ENCODE measurements at places on chromosomes 3 and 15.

- DNase-seq: no peak
Measured at GRCh38 chr15:31111091-31111647, 9.6 kb upstream of the TRPM1 start.

- no peak for DNase-seq
Measured at GRCh38 chr3:66390013-66390412, 110.8 kb downstream of the LRIG1 start.

DNA sequence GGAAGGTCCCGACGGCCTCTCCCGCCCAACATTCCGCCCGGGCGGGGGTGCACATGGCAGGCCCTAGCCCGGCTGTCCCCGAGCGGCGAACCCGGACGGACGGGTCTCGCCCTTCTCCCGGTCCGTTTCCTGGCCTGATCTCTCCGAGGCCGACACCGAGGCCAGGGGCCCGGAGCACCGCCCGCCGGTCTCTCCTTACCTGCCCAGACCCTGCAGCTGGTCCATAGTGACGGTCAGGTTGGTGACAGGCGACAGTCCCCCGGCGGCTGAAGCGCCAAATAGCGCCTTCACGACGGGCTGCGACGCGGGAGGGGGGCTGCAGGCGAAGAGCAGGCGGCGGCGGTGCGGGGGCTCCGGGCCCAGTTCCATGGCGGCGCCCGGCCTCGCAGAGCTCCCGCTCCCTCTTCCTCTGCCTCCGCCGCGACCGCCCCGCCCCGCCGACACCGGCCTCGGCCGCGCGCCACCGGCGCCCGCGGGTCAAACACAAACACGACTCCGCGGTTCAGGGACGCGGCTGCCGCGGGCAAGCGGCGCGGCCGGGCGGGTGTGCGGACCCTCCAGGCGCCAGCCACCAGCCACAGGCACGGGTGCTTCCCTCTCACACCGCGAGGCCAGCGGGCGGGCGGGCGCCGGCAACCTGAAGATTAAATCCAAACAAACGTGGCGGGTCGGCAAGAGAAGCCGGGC is 495 bp downstream of the CDC25A start:
- DNase-seq: no peak

- no peak for DNase-seq
Measured at GRCh38 chr3:63538919-63539318, 113.6 kb upstream of the SNTN start.

- DNase-seq: no peak
Measured at GRCh38 chr3:138976047-138976446, 29.0 kb downstream of the FOXL2NB start.

Measured in head of caudate nucleus (tissue), 42 donors.